ENCODE measurements at places on chromosomes 7 and 10.

DNA sequence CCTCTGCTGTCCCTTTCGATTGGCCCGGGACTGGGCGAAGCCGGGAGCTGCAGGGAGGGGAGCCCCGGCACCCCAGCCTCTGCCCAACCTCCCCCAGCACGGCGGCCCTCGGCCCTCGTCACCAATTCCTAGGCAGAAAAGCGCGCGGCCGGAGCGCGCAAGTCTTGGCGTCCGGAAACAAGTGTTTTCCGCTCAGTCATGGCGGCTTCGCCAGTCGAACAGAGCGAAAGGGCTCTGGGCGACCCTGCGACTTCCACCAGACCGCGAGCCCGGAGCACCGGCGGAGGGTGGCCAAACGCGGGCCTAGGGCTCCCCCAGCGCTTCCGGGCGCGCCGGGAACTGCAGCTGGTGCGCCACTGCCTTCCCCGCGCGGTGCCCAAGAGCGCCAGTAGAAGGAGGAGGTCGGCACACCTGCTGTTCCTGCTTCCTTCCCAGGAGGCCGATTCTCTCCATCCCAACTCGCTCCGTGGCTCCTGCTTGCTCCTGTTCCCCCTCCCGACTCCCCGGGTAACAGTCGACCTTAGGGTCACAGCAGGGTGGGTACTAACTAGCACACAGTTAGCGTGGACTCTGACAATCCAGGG, 729.9 kb downstream of the ZWINT start:
- peak; percentile 60 for DNase-seq

DNA sequence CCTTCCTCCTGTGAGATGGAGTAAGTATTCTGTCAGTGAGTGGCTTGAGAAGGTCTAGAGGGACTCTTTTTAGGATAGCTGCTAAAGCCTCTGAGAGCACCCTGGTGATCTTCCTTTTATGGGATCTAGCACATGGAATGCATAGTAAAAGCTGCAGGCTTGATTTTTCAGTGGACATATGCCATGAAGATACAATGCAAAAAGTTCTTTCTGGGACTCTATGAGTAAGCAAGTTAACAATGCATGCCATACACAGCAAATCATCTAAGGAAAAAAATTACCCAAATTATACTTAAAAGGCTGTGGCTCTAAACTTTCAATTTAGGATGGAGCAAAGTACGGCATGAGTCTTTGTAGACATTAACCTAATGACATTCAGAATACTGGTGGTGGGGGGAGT, 154.5 kb downstream of the SGMS1 start:
- DNase-seq = no peak

- DNase-seq = no peak
Measured at GRCh38 chr7:47914717-47915615, 33.3 kb downstream of the PKD1L1 start.

DNA sequence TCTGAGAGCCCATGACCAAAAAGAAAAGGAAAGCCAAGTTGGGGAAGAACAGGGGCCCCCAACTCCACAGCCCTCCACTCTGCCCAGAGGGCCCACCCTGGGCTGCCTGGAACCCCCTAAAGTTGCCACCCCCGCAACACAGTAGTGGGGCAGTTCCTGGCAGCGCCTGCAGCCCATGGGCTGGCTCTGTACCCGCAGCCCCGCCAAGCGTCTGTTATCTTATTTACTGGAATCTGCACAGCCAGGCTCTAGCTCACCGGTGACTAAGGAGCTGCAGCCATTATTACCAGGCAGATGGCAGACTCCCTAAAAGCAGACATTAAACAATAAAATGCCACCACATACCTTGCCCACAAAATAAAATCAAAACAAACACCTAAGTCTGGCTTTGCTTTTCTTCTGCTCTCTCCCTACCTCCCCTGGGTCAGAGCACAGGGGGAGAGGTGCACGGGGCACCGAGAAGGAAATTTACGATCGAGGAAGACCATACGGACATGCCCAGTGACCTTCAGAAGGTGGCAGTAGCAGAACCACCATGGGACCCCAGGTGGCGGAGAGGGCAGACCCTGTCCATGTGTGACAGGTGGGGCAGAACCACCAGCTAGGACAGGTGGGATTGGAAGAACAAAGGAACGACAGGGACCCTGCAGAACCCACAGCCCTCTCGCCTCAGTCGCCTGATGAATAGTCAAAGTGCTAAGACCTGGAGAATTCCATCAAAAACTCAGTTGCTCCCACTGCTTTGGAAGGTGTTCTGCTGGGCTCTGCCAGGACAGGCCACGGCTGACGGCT, 66.3 kb downstream of the PRKAG2 start:
- DNase-seq = peak; percentile 32

GRCh38 chr10:67471022-67471421, 225.0 kb downstream of the CTNNA3 start:
- DNase-seq = no peak

GRCh38 chr10:4024027-4024426, 239.0 kb upstream of the KLF6 start:
- DNase-seq = no peak

DNA sequence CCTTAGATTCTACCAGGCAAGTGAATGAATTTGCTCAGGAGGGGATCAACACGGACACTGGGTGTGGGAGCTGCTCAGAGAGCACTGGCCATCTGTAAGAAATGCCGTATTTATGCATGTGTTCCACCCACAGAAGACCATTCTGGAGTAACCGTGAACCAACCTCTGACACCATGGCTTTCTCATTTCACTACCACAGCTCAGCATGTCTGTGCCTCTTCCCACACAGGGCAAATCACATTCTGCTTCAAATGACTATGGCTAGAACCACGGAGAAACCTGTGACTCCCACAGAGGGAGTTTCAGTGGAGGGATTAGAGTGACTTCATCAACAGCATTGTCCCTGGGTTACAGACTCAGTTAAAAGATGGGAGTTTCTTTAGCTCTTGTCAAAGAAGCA, 893.4 kb downstream of the XPNPEP1 start:
- DNase-seq = no peak

DNA sequence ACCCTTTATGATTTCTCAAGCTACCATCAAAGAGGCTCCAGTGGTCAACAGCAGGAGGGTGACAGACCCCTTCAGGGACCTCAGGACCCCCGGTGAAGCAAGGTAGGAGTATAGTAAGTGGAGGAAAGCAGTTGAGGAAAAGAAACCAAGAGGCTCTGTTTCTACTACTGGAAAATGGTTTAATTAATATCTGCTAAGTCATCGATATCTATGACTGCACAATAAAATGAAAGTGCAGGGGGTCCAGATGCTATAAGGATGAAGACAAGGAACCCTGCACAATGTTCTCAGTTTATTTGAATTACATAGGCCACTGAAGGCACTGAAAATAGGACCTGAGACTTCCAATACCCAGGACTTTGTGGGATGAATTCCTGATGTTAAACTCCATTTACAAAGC, 23.7 kb downstream of the AMPH start:
- DNase-seq = no peak

DNA sequence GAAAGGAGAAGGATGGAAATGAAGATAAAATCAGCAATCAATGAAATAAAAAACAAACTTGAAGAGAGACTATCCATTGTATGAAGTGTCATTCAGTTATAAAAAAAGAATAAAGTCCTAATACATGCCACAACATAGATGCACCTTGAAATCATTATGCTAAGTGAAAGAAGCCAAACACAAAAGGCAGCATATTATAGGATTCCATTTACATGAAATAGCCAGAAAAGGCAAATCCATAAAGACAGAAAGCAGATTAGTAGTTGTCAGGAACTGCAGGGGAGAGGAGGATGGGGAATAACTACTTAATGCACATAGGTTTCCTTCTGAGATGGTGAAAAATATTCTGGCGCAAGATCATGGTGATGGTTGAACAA, 6.6 kb upstream of the PON1 start:
- DNase-seq = no peak

GRCh38 chr10:77214799-77215198, 422.8 kb downstream of the KCNMA1 start:
- DNase-seq = peak; percentile 32

DNA sequence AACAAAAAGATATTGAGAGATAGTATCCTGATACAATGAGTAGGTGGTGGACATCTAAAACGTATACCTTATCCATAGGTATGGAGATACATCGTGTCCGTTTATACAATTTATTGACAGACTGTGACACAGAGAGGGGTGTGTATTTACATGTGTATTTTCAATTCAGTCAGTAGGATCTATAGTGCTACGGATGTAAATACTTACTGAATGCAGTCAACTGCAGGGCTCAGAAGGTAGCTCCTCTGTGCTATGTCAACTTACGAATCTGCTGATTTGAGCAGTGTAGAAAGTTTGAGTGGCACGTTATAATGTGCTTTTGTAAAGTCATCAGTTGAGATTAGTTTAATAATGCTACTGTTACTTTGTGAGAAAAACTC, 626 bp downstream of the ZNF804B start:
- DNase-seq = no peak

DNA sequence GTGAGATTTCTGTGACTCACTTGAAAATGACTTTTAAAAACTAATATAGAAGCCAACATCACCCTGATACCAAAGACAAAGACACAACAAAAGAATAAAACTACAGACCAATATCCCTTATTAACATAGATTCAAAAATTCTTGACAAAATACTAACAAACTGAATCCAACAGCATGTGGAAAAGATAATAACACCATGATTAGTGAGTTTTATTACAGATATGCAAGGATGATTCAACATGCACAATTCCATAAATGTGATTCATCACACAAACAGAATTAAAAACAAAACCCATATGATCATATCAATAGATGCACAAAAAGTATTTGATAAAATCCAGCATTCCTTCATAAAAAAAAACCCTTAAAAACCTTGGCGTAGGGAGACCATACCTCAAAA, 6.5 kb downstream of the MGAM start:
- DNase-seq = no peak

DNA sequence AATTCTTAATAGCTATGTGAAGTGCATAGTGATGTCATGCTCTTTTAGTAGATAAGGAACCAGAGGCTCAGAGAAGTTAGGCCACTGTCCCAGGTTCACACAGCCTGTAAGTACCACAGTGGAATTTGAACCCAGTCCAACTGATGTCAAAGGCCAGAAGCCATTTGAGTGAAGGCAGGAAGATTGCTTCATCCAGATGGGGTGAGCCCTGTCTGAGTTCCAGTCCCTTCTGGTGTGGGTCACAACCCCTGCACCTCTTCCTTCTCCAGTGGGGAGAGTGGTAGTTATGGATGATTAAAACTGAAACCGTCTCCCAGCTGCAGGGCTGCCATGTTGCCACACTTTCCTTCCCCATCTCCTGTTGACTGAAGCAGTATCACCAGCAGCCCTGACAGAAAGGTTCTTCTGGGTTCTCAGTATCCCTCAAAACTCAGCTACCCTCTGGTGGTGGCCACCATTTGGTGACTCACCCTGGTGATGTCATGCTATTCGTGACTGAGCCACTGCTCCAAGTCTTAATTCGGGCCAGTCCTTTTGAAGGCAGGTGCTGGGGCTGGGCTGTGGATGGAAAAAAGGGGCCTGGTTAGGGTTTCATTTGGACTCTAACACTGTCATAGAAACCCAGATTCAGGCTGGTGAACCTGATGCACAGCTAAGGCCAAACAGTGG, 1.5 kb upstream of the C10orf95 start:
- no peak for DNase-seq

DNA sequence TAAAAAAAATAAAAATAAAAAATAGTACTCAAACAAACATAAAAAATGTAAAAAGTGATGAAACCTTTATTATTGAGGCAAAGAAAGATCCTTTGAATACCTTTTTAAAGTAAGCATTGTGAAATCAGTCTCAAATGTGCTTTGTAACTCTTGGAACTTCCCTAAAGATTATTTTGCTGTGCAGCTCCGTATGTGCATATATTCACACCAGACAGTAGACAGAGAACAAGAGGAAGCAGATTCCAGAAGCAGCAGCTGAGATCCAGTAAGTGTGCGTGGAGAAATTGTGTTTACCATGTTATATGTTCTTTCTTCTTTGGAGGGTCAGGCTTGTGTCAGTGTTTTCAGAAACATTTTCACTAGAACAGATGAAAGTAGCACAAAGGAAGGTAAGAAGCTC, 324.9 kb downstream of the AGMO start:
- DNase-seq = no peak

DNA sequence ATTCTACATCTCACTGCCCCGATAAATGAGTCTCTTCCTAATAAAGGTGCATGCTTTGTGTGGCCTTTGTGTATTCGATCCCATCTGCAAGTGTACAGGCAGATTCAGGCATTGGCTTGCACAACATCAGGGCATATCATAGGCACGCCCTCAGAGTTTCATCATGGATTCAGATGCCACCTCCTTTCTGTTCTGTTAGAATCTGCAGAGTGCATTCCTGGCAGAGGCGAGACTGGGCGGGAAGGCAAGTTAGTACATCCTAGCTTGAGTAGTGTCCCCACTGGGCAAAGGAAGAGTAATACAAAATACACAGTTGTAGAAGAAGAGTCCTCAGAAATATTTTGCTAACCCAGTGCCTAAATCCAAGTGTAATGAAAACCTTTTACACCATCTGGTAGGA, 346.5 kb upstream of the GALNT17 start:
- DNase-seq = no peak

Data from NCI-H2171 treated with DMSO at 0.1 percent for 48 hours (cell line).